ENCODE measurements at places on chromosomes 6 and 20.

DNA sequence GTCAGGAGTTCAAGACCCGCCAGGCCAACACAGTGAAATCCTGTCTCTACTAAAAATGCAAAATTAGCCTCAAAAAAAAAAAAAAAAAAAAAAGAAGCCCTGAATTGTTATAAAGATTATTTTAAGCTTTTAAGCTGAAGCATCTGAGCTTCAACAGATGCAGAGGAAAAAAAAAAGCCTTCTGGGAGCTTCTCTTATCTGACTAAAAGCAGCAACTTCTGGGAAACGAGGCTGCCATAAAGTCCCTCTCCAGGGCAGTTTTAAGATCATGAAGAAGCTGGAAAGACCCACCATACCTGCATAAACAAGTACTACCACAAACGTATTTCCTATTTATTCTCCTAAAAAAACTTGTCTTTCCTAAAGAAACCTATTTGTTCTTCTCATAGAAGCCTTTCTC, 3.6 kb downstream of the SERINC3 start:
- no peak for DNase-seq

- DNase-seq = no peak
Measured at GRCh38 chr20:40687384-40688128, 1.5 kb downstream of the MAFB start.

DNA sequence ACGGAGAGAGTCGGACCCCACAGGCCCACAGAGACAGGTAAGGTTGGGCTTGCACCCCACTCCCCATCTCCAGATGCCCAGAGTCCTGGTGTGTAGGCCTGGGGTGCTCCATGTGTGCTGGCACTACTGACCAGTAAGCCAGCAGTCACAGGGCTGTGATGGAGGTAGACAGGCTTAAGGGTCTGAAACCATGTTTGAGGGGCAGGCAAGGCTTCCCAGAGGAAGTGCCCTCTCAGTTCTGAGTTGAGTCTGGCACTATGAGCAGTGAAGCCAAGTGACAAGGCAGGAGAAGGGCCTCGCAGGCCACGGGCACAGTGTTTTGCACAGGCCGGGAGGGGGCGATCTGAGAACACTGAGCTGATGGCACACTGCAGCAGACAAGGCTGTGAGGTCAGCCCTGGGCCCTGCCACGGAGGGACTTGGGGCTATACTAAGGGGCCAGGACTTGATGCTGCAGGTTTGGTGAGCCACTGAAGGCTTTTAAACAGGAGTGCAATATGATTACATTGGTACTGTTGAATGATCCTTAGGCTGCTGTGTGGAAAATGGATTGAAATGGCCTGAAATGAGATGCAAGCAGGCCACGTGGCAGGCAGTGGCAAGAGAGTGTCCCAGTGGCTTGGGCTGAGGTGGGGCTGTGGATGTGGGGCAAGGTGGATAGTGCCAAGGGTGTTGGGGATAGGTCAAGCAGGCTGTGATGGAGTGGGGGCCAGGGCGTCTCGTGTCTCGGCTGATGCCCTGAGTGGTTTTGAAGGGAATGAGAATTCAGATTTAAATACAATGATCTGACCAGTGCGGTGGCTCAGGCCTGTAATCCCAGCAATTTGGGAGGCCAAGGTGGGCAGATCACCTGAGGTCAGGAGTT, 20.3 kb downstream of the TTBK1 start:
- peak; percentile 53 for DNase-seq

- no peak for DNase-seq
Measured at GRCh38 chr6:170152989-170153388, 137.9 kb downstream of the DLL1 start.

GRCh38 chr20:35179292-35180212, 7.7 kb downstream of the PROCR start:
- no peak for DNase-seq

- DNase-seq = no peak
Measured at GRCh38 chr6:5058254-5058653, 26.9 kb upstream of the PPP1R3G start.

DNA sequence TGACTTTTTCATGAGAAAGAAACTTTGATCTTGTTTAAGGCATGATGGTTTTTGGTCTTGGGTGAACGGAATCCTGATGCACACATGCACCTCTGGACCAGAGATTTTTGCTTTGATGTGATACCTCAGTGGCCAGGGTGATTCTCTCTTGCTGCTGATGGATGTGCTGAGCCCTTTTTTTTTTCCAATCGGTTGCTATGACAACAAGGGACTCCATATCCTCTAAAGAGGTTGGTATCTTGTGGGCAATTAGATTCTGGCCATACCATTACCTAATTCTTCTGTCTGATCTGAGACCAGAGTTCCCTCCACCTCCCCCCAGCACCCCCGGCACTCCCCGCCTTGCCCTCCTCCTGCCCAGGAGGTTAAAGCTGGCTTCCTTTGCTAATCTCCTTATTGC, 24.9 kb downstream of the PDYN start:
- no peak for DNase-seq

DNA sequence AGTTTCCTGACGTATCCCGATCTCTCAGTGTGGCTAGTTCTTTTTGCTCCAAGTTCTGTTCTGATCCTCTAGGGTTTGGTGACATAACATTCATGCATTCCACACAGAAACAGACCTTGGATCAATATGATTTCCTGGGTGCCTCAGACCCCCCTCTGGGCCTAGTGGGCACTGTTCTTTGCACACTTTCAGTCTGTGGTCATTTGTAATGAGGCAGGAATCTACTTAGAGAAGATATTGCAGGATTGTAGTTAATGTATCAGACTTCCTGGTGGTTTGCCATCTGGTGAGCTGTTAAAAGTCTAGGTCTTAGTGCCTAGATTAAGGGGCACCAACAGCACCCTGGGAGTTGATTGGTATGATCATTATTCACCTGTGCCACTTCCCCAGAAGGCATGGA, 7.5 kb downstream of the BEND6 start:
- DNase-seq = no peak

- DNase-seq = no peak
Measured at GRCh38 chr6:12719017-12719416, 2.5 kb downstream of the PHACTR1 start.

DNA sequence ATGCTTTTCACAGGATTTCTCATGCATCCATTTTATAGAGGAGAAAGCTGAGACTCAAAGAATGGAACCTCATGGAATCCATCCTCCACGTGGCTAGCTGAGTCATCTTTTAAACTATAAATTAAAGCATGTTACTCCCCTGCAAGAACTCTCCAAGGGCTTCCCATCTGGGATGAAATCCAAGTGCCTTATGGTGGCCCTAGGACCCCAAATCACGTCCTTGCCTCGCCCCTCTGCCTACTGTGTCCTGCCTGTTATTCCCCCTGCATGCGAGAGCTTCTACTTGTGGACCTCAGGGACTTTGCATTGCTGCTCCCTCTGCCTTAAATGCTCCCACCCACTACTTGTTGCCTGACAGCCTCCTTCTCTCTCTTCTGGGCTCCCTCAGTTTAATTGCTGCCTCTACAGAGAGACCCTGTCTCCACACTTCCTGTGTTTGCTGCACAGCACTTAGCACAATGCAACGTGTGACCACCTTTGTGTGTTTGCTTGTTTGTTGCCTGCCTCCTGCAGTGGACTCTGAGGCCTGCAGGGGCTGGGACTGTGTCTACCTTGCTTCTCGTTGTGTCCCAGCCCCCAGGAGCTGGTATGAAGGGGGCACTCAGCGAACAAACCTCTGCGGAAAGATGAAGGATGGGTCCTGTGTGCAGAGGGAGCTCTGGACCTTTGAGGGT, 39.4 kb downstream of the TOX2 start:
- no peak for DNase-seq

- no peak for DNase-seq
Measured at GRCh38 chr20:24993337-24994185, 1.0 kb upstream of the APMAP start.

GRCh38 chr6:130559166-130559565, 193.3 kb downstream of the TMEM200A start:
- DNase-seq = no peak

DNA sequence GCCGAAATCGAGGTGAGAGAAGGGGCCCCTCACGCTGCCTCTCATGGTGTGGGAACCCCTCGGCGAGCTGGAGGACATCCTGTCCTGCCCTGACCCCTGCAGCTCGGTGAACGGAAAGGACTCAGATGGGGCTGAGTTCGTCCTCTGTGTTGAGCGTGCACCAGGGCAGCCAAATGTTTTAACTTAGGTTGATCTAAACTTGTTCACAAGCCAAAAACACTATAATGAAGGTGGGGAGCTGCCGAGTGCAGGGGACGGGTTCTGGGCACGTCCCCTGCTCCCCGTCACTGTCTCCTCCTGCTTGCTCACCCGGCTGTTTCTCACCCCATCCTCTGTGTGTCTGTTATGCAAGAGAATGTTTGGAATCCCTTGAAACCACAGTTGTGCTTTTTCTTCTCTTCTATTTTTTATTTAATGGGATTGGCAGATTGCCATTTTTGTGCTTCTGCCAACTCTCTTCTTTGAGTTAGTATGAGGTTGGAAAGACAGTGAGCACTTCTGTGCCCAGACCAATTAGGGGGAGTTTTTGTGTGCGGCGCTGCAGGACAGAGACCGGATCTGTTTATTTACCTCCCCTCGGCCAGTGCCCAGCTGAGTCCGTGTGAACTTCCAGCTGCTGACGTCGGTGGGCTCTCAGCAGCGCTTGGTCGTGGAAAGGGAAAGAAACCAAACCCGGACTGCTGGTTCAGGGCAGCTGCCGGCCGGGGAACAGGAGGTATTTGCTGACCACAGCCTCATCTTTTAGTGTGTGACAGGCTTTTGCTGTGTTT, 158.1 kb downstream of the DTNBP1 start:
- no peak for DNase-seq

DNA sequence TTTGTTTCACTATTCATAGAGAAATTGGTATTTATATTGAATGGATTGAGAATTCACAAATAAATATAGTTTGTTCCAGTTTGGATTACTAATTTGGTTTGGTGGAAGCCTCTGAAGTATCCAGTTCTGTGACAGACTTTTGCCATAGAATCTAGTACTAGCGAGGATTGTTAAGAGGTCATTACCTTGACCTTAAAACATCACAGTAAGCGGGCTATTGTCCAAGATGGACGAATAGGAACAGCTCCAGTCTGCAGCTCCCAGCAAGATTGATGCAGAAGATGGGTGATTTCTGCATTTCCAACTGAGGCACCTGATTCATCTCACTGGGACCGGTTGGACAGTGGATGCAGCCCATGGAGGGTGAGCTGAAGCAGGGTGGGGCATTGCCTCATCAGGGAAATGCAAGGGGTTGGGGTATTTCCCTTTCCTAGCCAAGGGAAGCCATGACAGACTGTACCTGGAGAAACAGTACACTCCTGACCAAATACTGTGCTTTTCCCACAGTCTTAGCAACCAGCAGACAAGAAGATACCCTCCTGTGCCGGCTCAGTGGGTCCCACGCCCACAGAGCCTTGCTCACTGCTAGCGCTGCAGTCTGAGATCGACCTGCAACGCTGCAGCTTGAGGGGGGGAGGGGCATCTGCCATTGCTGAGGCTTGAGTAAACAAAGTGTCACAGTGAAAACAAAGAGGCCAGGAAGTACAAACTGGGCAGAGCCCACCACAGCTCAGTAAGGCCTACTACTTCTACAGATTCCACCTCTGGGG, 66.4 kb upstream of the NEDD9 start:
- DNase-seq = no peak

DNA sequence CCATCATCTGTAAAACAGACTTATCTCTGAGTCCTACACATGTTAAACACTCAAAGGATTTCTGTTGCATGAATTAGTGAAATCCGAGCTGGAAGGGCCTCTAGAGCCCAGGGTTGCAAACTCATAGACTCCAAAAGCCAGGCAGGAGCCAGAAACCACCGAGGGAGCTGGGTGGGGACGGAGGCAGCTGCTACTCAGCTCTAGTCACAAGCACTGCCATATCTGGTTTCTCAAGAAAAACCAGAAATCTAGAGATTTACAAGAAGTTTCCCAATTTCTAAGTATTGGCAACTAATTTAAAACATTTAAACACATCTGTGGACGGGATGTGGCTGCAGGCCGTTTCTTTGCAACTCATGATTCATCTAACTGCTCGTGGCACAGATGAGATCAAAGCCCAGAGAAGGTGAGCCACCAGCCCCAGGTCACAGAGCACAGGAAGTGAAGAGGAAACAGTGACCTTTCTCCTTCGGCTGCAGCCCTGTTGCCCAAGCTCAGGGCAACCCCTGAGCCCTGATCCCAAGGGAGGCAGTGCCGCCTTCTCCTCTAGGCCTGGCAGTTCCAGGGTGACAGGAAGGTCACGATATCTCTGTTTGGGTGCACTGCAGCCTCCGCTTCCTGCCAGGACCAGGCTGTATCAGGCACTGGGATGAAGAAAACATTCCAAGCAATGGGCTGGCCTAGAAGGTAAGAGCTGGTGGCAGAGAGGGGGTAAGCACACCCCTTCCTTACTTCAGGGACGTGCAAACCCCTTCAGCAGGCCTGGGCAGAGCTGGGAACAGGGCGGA, 26.4 kb upstream of the PTGIS start:
- DNase-seq = no peak

- no peak for DNase-seq
Measured at GRCh38 chr20:50750145-50750671, 18.8 kb downstream of the PARD6B start.

- no peak for DNase-seq
Measured at GRCh38 chr20:42598581-42598980, 591.1 kb downstream of the PTPRT start.

GRCh38 chr20:48051794-48052474, 266.7 kb upstream of the SULF2 start:
- no peak for DNase-seq

DNA sequence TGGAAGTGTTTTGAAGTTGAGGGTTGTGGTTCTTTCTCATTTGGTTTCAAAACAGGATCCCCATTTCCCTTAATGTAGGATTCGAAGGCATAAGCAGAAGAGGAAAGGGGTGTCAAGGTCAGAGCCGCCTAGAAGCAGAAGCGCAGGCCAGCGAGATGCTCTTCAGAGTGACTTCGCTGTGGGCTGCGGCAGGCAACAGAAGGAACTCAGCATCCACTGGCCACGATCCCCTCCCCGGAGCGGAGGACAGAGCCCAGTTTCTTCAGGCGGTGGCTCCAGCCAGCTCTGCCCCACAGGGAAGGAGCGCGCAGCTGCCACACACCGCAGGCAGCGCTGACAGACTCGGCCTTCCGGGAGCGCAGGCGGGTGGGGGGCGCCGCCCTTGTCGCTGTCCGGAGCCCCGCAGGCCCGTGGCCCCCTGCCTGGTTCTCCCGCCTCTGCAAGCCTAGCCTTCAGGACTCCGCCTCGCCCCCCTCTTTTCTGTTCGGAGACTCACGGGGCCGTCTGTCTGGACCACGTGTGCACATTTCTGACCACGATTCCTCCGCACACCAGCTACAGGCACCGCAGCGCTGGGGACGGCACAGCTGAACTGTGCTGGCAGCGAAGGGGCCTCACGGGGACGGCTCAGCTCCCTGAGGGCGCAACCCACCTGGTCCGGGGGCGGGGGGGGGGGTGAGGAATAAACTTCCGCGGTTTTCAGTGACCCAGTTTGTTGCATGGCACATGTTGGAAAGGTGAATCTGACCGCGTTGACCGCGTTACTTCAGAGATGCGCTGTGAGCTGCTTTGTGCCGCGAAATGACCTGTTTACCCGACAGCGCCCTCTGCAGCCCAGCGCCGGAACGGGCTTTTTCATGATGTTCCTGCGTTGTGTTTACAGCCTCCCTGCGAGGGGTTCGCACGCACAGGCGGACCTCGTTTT, 26.1 kb downstream of the TTLL2 start:
- DNase-seq = peak; percentile 74
